Cardiac muscle cell (in vitro differentiated cells and primary cell): ENCODE measurements at places on chromosomes 12 and 14.

DNA sequence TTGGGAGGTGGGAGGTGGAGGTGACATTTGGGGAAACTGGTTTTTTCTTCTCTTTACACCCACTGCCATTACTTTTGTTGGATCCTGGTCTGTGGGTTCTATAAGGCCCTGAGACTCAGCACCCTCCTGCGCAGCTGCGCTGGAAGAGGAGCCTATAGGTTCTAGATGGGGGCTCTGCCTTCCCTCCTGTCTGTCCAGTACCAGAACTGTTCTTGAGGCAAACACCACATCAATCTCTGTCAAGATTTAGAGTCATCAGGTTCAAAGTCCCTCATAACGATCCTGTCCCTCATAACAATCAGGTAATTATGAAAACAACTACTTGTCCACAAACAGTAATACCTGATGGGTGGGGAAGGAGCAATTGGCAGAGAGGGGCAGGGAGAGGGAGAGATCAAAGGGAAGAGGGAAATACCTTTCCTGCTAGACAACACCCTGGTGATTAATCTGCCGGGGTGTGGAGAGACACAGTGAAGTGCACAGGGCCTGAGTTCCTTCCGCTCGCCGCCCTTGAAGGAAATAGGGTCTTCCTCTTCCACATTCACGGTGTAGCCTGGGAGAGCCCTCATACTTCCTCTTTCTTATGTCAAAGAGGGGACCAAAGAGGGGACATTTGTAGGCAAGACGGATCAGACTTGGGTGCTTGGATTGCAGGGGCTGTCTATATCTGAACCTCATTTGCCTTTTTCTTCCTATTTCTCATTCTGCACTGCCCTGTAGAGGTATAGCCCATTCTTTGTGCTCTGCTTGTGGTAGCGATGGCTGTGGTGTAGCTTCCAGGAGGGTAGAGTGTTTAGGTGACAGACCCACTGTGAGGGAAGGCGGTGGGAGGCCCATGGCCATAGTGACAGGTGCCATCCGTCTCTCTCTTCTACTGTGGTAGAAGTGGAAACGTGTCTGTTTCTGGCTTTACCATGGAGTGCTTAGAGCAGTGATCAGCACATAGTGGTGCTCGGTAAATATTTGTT is 12.6 kb downstream of the GPRC5A start:
- DNase-seq, result no peak

DNA sequence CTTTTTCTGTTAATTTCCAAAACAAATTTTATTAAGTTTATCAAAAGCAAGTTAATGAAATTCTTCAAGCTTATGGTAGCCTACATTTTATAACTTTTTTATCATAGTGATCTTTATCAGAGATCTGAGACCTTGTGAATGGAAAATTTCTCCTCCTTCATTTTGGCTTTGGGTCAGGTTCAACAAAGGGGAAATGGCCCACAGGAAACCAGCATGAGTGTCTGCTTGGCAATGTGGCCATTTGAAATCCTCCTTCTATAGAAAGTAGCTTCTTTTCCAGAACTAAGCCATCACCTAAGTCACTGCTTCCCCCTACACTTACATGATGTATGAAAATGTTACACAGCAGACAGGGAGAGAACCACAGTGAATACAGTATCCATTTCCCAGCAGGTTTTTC is 1.6 kb downstream of the RHOJ start:
- DNase-seq, result no peak

DNA sequence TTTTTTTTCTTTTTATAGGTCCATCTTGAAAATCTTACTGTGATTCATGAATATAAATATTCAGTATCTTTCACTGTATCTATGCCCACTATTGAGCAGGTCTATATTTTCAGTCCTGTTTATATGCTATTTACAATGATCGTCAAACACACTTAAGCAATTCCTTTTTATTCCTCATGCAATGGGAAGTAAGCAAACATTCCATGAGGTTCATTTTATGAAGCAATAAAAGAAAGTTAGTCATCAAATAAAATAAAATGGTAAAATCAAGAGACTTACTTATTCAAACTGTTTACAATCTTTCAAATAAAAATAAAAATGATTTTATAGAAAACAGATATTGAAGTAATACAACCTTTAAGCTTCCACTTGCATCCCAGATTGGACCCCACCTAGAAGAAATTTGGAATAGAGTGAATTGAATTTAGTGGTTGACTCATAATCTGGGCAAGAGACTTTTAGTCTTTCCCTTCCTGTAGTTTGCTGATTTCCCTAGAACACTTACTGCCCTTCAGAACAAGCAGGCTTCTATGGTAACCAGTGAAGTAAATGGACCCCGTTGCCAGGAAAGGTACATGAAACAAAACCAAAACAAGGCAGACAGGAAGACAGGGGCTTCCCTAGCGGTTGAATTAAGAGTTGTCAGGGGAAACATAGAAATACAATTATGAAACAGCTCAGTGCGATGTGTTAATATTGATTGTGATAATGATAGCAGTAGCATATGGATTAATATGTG is 241.0 kb upstream of the ATP2B1 start:
- DNase-seq, result peak; percentile 88

GRCh38 chr12:29437575-29437974 is 56.6 kb upstream of the ERGIC2 start:
- no peak for DNase-seq

DNA sequence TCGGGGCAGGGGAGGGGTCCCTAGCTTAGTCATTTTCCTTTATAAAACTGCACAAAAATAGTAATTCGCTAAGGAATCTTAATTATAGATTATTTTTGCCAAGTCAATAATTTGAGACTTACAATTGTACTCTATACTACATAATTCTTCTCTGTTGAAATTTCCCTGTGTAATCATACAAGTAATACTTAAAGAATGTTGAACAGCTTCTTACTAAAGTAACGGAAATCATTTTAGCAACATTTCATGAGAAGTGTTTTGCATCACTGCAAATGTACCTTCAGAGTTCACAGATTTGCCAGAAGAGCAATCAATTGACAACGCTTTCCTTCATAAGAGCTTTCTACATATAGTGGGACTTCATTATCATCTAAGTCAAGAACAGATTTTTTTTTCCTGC is 7.9 kb upstream of the GNG2 start:
- peak; percentile 32 for DNase-seq

DNA sequence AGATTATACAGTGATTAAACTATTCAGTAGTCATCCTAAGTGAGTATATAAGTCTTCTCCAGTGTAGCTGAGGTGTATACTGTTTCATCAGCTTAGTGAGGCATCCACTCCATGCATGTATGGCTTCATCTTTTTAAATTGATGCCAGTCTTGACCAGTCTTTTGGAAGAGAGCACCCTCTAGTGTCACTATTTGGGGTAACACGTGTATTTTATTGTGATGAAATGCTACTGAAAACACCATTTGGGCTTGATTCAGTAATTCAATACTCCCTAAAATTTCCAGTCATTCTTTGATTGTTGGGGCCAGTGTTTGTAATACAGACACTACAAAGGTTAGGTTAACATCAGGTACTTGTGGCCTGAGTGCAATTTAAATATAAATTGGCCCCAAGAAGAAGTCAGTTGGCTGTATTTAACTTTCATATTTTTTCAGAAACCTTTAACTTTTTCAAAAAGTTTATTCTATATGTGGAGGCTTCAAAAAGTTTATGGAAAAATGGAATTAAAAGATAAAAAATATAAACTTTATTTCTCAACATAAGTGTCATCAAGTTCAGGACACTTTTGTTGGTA is 35.3 kb downstream of the MIPOL1 start:
- peak; percentile 68 for DNase-seq
